ENCODE measurements at places on chromosomes 7 and 10.

DNA sequence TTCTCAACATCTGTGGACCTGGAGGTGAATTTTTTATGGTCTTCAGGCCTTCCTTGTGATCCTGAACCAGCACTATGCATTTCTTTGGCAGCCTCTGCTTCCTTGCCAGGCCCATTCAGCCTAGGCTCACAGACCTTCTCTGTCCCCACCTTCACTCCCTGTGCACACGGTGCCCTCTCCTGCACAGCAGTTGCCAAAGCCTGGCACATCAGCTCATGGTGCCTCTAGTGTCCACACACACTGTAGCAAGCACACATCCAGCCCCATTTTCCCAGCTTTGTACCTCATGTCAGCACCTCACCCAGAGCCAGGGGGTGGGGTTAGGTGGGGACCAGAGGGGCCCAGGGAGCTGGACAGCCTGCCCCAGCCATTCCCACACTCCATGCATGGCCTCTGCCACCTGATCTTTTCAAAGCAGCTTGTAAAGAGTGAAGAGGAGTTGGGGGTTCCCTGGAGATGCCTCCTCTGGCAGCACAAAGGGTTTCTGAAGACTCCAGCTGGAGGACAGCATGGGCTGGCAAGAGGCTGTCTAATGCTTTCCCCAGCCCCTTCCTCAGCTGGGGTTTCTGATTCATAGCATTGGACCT lies 57.9 kb upstream of the TMEM72 start:
- no peak for DNase-seq

DNA sequence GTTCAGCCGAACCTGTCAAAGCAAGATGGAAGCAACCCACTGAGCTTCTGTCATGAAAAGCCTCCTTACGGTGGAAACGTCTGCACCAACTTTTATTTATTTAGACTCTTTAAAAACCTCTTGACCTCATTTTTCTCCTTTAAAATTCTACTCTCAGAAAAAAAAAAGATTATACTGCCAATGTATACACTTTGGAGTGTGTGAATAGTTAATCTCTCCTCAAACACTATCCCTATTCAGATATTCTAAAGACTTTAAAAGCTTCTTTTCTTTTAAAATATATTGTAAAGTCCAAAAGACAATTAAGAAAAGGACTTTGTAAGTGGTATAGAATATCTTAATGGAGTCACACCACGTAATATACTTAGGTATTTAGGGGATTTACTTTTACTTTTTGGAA lies 335.2 kb upstream of the SEMA3D start:
- no peak for DNase-seq

GRCh38 chr10:111347386-111348013 lies 270.7 kb downstream of the ADRA2A start:
- DNase-seq, result no peak

- DNase-seq, result no peak
These were observed at the start of gene AQP1 for GRCh38 chr7:30911561-30911969. Gene AQP1 (plus strand): TSS chr7:30911853. CDS start chr7:30911910, 57 bp downstream.

DNA sequence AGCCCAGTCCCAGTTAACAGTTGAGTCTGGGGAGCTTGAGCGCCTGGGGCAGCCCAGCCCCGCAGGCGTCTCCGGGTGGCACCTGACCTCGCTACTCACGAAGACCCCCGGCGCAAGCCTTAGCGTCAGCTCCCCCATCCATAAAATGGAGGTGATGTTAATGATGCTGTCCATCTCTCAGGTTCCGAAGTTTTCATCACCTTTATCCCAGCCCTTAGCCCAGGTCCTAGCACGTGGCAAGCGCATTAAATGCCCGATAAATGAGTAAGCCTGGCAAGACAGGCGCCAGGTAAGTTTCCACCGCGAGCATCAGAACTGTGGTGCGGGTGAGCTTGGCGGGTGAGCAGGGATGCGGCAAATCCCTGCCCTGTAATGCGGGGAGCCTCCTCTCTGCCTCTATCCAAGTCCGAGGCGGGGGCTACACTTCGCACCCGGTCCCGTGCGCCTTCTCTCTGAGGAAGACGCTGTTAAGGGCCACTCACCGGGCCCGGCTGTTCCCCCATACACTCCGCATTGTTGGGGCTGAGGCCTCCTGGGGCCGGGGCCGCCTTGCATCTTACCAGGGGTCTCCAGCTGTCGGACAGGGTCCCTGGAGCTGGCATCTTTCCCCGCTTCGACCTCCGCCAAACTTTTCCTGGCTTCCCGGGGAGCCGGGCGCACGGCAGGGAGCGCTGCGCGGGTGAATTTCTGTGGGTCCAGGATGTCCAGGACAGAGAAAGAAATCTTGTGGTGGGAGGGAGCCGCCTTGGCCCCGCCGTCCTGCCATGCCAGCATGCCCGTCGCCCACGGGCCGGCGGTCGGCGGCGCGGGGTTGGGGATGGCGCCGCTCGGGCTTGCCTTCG lies 444 bp downstream of the NKX1-2 start:
- no peak for DNase-seq

All from brain microvascular endothelial cell (primary cell).